ENCODE measurements at places on chromosomes 3 and 15.

DNA sequence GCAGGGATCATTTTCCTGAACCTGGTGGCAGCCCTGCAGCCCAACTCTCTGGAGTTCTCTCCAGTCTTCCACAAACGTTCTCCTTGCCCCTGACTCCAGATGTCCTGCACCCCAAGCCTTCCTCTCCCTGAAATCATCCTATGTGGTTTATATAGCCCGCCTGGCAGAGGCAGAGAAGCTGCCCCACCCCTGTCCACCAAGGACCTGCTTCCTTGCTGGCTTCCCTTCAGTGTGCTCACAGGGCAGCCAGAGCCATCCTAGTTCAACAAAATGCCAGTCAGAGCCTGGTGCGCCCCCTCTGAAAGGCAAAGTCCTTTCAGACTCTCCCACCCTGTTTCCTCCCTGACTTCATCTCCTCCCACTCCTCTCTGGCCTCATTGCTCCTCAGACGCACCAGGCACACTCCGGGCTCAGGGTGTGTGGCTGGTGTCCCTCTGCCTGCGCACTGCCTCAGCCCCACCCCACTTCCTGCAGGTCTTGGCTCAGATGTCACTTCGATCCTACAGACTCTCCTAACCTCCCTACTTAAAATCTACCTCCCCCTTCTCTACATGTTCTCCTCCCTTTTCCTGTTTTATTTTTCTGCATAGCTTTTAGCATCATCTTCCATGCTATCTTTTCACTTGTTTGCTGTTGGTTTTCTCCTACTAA lies 5.9 kb downstream of the KBTBD13 start:
- H3K4me3 ChIP-seq, result no peak overlapping the region
- H3K27me3 ChIP-seq, result peaks cover 3% of the 10 kb centered on the region
- no peak for DNase-seq
- H3K27ac ChIP-seq, result no peak overlapping the region
- H3K4me1 ChIP-seq, result peaks cover 12% of the 10 kb centered on the region
- no peaks in the 10 kb centered on the region for H3K36me3 ChIP-seq

- H3K27ac ChIP-seq, result no peak overlapping the region
- DNase-seq, result no peak
- no peaks in the 10 kb centered on the region for H3K36me3 ChIP-seq
Observed at GRCh38 chr3:74842141-74842540, 227.7 kb upstream of the CNTN3 start.

GRCh38 chr15:38873158-38873557 lies 308.5 kb upstream of the RASGRP1 start:
- H3K4me1 ChIP-seq, result no peaks in the 10 kb centered on the region
- H3K4me3 ChIP-seq, result no peak overlapping the region
- no peaks in the 10 kb centered on the region for H3K36me3 ChIP-seq
- no peak for DNase-seq
- H3K27ac ChIP-seq, result no peak overlapping the region

DNA sequence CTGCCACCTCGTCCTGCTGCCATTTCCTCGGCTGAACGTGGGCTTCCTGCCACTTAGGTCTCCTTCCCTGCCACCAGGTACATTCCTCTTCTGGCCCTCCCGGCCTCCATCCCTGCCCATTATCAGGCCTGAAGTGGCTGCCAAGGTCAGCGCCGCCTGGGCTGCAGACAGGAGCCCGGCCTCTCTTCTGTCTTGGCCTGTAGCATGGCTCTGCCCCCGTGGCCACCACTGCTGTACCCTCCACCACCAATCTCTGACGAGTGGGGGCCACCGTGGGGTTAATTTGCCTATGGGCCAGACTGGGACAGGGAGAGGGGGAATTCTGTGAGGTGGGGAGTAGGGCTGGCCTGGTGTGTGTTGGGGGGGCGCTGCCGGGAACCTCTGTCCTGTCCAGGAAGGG lies 2.0 kb upstream of the BAHD1 start:
- DNase-seq, result no peak
- no peaks in the 10 kb centered on the region for H3K36me3 ChIP-seq
- no peak overlapping the region for H3K4me3 ChIP-seq

Measured in heart left ventricle (tissue), 16 donors.